ENCODE measurements at places on chromosomes 5 and 9.

GRCh38 chr5:50905996-50906570, 239.6 kb downstream of the PARP8 start:
- no peak for DNase-seq

DNA sequence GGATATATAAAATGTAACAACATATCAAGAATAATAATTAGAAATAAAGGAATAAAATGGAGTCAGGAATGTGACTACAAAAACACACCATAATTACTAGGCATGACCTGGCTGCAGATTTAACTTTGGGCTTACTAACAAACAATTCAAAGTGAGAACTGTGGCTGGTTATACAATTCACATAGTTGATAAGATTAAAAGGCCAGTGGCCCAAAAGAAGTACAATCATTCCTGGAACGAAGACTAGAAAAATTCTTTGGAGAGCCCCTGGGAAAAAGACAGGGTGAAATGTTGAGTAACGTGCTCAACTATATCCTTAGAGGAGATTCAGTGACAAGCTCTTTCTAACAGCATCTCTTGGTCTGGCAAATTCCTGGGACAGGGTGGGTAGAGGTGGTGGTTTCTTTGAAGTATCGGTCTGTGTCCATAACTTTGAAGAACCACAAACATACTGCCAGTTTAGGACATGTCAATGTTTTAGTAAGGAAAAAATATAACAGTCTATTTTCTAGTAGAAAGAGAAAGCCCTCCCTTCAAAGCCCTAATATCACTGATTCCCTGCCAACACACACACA, 75.0 kb upstream of the IL6ST start:
- DNase-seq, result no peak

DNA sequence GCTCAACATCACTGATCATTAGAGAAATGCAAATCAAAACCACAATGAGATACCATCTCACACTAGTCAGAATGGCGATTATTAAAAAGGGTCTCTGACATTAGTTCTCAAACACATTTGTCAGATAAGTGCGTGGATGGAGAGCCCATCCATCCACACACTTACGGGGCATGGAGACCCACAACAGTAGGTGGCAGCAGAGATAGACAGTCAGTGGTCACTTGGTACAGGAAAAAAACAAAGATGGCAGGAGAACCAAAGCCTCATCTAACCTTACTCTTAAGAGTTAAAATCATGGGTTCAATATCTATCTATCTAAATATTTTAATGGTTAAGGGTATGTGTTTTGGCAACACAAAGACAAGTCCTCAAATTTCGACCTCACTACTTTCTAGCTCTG, 1378.7 kb upstream of the C9orf72 start:
- DNase-seq, result no peak

- no peak for DNase-seq
Measured at GRCh38 chr5:106875591-106876297, 795.0 kb downstream of the EFNA5 start.

GRCh38 chr9:96459268-96460007, 9.5 kb downstream of the HABP4 start:
- DNase-seq, result no peak

DNA sequence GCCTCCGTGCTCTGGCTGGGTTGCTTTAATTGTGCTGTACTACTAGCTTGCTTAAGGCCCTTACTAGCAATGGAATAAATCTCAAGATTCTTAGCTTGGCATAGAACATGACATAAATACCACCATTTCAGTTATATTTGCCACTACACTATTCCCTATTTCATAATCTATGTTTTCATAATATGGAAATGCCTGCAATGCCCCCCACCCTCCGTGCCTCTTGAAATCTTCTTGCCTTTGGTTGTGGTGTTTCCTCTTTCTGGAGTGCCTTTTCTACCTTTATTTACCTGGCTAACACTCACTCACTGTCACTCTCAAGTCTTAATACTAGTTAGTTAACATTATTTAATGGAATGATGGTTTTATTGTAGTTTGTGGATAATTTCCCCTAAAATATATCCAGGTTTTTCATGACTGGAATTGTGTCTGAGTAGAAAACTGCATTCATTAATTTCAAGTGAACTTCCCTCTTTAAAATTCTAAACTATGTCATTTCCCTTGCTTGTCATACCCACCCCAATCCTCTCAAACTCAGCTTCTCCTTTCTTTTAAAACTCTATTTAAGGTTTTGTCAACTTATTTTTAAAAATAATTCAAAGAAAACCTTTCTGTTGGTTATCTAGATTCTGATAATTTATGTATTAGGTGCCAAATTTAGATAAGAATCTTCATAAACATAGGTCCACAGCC, 521.7 kb upstream of the DAB2 start:
- no peak for DNase-seq

GRCh38 chr5:73630765-73631164, 4.8 kb downstream of the ARHGEF28 start:
- DNase-seq, result no peak

- no peak for DNase-seq
Measured at GRCh38 chr5:136810261-136810801, 445.0 kb upstream of the TRPC7 start.

GRCh38 chr5:159802661-159803060, 113.6 kb upstream of the ADRA1B start:
- no peak for DNase-seq

DNA sequence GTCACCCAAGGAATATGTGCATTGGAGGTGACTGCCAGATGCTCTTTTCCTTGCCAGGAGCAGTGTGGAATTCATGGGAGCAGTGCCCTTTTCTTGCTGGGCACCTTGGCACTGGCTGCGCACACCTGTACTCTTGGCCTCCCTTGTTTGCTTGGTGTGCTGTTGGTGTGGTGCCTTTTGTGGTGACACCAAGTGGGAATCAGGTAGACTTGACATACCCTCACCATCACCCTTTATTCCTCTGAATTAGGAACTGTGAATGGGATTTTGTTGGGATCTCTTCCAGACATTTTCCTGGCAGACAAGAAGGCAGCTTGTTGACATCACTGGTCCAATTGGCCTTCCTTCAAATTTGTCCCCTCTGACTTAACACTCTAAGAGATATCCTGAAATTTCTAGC, 82.3 kb downstream of the RAI14 start:
- no peak for DNase-seq

- DNase-seq, result no peak
Measured at GRCh38 chr5:89351222-89351621, 468.2 kb upstream of the MEF2C start.

DNA sequence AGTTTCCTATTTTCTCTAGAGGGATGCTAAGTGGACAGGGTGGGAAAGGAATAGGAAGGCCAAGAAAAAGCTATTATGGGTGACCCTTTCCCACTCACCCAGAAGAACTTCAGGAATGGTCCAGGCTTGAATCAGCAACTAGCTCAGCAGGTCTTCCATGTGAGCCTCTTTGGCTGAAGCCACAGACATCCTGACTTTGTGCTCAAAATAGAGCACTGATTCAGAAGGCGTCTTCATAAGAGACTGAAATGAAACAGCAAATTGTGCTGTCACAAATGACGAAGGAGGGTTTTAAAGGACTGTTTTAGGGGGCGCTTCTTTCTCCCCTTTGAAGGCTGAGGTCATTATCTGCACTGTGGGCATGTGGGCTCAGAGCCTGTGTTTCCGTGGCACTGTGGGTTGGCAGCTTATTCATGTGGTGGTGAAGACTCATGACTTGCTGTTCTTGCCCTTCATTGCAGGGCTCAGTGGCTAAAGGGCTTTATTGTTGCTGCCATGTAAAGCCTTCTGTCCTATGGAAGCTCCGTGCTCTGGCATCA, 65.8 kb upstream of the NFIL3 start:
- DNase-seq, result no peak

DNA sequence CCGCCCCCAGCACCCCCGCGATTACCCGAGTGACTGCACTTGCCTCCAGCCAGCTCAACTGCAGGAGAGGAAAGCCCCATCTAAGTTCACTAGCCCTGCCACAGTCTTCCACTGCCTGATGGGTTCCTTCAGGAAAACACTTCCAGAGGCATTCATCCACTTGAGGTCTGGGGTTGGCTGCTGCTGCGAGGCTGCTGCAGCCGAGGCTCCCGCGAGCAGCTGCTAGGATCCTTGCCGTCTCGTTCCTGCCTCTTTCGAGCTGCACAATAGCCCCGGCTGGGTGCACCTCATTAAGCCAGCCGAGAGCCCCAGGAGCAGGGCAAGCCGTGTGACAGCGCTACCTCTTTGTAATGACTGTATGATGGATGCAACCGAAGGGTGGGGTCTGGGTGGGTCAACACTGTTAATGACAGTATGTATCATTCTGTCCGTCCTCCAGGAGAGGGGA, 24.2 kb upstream of the ELAVL2 start:
- no peak for DNase-seq

Measured in NCI-H510A treated with DMSO at 0.1 percent for 48 hours (cell line).